Natural killer cell (primary cell): ENCODE measurements at places on chromosomes 5 and 9.

GRCh38 chr5:79871364-79872120 lies 119.5 kb downstream of the MTX3 start:
- DNase-seq: no peak

- no peak for DNase-seq
Observed at GRCh38 chr5:139461698-139462097, 845 bp downstream of the ECSCR start.

GRCh38 chr9:136665111-136665703 lies 2.5 kb downstream of the EGFL7 start:
- DNase-seq: no peak

DNA sequence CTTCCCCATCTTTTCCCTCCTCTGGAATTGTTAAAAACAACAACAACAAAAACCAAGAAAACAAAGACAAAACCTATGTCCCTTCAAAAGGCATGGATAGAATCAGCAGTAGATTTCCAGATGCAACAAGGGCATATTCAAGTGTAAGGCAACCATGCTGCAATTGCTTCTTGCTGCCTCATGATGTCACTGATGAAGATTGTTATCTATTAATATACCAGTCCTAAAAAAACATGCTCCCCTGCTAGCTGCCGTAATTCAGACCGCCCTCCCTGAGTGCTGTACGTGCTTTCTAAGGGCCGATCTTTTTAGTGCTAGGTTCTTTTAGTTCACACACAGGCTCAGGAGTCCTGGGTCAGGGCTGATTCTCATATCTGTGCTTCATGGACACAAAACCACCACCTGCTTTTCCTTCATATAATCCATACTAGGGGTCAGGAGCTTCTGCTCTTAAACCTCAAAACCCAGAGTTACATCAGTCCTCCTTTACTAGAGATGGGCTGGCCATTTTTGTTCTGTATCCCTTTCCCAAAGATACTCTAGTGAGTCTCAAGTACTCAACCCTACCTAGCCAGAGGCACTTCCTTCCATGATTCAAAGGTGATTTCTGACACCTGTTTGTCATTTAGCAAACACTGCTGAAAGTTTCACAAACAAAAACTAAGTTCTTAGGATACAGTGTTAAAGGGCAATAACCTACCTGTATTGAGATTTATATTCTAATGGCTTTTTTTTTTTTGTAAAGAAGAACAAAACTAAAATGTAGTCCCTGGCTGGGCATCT lies 82.1 kb downstream of the GIN1 start:
- no peak for DNase-seq

DNA sequence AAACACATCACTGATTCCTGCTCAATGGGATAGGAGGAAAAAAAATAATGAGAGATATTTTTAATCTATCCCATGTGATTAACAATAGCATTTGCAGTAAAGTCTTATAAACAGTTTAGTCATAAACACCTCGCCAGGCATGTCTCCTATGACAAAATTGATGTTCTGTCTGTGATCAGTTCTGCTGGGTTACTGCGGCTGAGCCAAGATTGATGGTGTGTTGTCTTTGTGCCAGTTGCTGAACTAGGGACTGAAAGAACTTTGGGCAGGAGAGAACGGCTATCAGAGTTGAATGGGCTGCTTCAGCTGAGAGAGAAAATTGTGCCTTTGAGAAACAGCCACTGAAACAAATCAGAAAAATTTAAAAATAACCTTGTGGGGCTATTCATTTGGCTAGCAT lies 37.3 kb upstream of the MAMDC2 start:
- DNase-seq: no peak

- DNase-seq: no peak
Observed at GRCh38 chr9:749716-750115, 91.8 kb upstream of the DMRT1 start.

DNA sequence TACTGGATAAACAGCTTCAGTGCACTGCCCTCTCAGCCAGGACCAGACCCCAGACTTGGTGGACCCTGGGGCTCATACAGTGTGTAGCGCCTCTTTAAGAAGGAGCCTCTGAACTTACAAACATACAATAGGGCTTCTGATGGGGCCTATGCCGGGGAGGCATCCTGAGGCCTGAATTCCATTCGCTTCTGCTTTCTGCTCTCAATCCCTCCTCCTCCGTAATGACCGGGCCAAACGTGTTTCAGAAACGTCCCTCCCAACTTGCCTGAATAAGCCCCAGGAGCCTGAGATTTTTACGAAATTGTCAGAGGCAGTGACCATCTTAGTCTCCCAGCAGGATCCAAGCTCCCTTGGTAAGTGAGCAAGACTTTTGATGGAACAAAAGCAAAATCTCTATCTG lies 128.1 kb upstream of the BOD1 start:
- no peak for DNase-seq

- DNase-seq: no peak
Observed at GRCh38 chr9:70085241-70085640, 41.6 kb downstream of the MAMDC2 start.

GRCh38 chr9:101453776-101454570 lies 18.4 kb upstream of the ALDOB start:
- DNase-seq: no peak

DNA sequence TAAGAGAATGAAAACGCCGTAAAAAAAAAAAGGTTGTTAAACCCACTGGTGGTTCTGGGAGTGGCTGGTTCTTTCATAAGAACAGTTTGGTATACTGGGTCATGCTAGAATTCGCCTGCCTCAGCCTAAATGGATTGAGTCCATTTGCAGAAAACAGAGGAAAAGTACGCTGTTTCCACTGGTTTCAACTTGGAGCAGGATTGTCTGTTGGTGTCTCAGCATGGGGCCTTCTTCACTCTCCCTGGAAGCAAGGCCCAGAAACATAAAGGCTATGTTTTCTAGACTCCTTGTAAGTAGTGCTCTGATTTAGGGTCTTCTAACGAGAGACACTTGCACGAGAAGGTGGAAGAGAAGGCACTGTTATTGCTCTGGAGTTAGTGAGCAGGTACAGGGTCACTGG lies 116.9 kb upstream of the MTAP start:
- DNase-seq: no peak

- no peak for DNase-seq
Observed at GRCh38 chr5:17916446-17916845, 282.2 kb downstream of the TAF11L14 start.

GRCh38 chr5:146751054-146751453 lies 127.5 kb downstream of the PPP2R2B start:
- no peak for DNase-seq

GRCh38 chr9:16873126-16873802 lies 2.8 kb upstream of the BNC2 start:
- DNase-seq: no peak

DNA sequence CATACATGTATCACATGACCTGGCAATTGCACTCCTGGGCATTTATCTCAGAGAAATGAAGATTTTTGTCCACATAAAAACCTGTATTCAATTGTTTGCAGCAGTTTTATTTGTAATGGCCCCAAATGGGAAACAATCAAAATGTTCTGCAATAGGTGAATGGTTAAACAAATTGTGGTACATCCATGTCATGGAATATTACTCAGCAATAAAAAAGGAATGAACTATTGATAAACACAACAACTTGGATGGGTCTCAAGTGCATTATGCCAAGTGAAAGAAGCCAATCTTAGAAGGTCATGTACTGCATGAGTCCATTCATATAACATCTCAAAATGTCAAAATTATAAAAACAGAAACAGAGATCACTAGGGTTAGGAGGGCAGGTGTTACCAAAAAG lies 1.5 kb upstream of the NDUFS4 start:
- DNase-seq: no peak

GRCh38 chr5:83718195-83718825 lies 2.3 kb downstream of the HAPLN1 start:
- peak; percentile 53 for DNase-seq

GRCh38 chr5:35904443-35905132 lies 33.8 kb downstream of the CAPSL start:
- DNase-seq: no peak

- no peak for DNase-seq
Observed at GRCh38 chr5:126253406-126253805, 169.8 kb upstream of the GRAMD2B start.

DNA sequence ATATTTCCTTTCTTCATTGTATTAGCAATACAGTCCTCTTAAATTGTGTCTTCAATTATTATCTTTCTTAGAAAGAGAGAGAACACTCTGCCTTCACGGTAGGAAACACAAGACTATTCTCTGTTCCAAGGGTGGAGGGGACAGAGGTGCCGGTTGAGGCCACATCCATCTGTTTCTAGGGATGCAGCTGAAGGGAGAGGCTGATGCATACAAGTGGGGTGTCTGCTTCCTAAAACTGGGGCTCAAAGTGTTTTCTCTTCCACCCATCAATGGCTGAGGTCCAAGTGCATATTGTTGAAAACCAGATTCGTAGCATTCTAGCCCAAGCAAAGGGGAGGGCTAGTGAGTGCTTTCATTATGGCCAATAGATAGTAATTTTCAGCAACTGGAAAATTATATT lies 9.5 kb downstream of the IRX2 start:
- DNase-seq: no peak

DNA sequence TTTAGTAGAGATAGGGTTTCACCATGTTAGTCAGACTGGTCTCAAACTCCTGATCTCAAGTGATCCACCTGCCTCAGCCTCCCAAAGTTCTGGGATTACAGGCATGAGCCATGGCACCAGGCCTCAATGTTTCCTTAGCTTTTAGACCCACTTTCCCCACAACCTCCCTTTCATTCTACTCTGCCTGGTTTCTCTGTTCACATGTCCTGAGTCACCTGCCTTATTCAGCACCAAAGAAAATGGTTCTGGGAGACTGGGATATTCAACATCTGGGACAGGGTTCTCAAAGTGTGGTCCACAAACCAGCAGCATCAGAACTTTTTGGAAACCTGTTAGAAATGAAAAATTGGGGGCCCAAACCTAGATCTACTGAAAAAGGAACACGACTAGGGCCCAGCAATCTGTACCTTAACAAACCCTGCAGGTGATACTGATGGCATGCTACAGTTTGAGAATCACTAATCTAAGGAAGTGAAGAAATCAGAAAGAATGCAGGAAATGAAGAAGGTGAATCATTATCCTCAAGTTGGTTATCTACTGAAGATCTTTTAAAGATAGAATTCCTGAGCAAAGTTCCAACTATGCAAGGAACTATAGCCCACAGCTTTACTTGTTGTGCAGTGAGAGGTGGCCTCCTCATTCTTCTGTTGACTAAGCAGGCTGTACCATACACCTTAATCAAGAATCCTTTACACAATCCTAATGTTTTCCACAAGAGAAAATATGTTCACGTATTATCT lies 51.8 kb upstream of the CTNNAL1 start:
- no peak for DNase-seq

DNA sequence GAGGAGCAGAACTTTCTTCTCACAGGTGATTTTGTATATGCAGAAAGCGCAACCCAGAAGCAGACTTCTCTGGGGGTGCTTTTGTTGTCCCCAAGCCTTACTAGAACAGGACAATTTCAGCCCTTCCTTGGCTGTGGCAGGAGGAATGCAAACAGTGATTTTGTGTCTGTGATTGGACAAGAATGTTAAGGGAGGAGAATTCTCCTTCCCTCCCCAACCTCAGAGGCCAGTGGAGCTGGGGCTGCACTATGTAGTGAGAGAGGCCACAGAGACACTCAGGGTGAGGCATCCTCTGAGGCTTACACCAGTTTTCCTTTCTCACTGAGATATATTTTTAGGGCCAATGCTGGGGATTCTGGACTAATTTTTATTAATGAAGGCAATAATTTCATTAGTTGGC lies 58.8 kb downstream of the ZNF366 start:
- no peak for DNase-seq

- peak; percentile 78 for DNase-seq
Observed at GRCh38 chr9:99118782-99119466, 14.0 kb downstream of the TGFBR1 start.

DNA sequence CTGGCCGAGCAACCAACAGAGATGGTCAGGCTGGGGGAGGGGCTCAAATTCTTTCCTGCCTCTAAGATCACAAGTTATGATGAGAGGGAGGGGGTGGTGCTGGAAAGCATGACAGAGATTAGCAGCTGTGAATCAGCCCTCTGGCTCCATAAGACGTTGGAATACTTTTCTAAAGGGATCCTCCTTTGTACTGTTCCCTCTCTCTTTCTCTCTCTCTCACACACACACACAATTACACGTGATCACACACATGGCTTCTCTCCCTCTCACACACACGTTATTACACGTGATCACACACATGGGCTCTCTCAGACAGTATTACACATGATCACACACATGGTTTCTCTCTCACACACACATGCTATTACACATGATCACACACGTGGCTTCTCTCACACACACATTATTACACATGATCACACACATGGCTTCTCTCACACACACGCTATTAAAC lies at the start of gene SLC45A2:
Gene SLC45A2, minus strand, starts transcription at position 23 of the 454 bp plus-strand sequence. CDS start 110 bp downstream, outside the sequence.
- no peak for DNase-seq

GRCh38 chr5:56328753-56329560 lies 95.8 kb upstream of the ANKRD55 start:
- peak; percentile 78 for DNase-seq

DNA sequence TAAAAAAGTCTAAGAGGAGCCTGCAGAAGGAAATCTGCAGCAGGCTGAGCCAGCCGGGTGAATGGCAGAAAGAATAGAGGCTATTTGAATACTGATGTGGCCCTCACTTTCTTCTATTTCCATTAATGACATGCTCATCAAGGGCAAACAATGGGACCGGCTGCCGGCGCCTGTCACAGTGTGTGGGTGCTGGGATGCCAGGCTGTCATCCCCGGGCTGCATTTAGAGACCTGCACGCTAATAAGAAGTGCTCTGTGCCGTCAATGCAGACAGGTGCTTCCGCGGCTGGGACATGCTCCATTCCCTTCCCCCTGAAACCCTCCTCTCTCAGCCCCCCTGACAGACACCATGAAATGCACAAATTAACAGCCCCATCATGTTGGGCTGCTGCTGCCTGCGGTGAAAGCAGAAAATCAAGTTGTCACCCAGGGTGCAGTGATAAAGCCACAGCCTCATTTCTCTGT lies 217.7 kb upstream of the TBCA start:
- no peak for DNase-seq

DNA sequence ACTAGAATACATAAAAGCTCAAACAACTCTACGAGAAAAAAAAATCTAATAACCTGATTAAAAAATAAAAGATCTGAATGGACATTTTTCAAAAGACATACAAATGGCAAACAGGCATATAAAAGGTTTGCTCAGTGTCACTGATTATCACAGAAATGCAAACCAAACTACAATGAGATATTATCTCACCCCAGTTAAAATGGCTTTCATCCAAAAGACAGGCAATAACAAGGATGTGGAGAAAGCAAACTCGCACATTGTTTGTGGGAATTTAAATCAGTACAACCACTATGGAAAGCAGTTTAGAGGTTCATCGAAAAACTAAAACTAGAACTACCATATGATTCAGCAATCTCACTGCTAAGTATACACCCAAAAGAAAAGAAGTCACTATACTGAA lies 20.8 kb downstream of the UGT3A2 start:
- no peak for DNase-seq
